PC-3 (cell line): ENCODE measurements at places on chromosomes 2 and 18.

GRCh38 chr2:71901466-71901865, 246.2 kb downstream of the CYP26B1 start:
- H3K27me3 ChIP-seq = peaks cover 7% of the 10 kb centered on the region; the same call in 1 of the 2 replicates
- peaks cover 29% of the 10 kb centered on the region for H3K4me1 ChIP-seq
- DNase-seq = peak; percentile 15
- H3K27ac ChIP-seq = no peak overlapping the region
- no peaks in the 10 kb centered on the region for H3K36me3 ChIP-seq

DNA sequence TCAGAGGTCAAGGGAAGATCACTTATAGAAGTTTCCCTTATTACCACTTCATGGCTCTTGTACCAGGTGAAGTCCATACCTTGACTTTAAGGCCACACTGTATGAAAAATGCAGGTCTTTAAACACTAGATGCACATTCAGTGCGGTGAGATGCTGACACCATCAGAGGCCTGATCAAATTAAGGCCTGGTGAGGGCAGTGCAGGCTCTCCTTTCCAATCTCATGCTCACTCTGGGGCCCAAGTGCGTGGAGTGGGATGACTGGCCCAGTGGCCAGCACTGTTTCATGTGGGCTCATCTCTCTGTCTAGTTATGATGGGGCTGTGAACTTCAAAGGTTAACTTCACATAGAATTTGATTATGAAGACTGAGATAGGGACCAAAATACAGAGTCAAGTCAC, 281.1 kb downstream of the SLC4A3 start:
- H3K4me3 ChIP-seq = no peak overlapping the region
- DNase-seq = peak; percentile 10
- no peaks in the 10 kb centered on the region for H3K4me1 ChIP-seq
- no peak overlapping the region for H3K27ac ChIP-seq

- peak; percentile 0 for DNase-seq
- H3K36me3 ChIP-seq = no peaks in the 10 kb centered on the region; the same call in 1 of the 2 replicates
- H3K27ac ChIP-seq = no peak overlapping the region
- no peak overlapping the region for H3K4me3 ChIP-seq
- no peaks in the 10 kb centered on the region for H3K4me1 ChIP-seq
These were observed 1.8 kb downstream of the SLC23A3 start for GRCh38 chr2:219167997-219168396.

DNA sequence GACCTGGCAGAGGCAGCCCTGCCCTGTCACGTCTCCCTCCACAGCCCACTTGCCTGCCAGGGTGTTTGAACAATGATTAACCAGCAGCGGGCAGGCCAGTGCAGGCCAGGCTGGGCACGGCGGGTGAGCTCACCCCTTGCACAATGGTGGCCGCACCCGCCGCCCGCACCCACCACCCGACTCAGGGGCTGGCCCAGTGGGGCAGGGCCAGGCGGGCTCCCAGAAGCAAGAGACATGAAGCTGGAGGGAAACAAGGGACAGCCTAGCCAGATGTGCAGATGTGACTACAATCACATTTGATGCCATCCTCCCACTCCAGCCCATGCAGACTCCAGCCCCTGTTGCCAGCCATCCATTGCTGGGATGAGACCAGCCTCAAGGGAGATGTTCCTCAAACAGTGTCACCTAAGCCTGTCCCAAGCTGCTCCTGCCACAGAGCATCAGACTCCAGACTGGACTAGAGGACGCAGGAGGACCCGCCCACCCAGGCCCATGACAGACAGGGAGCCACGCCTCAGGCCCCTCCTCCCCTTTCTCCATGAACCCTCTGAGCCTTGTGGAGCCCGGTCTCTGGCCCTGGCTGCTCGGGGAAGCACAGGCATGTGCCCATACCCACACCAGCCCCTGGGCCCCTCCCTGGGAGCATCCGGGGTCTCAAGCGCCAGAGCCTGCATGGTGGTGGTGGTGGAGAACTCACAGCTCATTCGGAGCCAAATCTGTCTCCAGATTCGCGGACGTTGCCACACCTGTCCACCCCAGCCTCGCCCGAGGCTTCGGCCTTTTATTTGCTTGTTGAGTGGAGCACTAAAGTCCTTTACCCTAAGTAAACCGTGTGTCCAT, 45.0 kb downstream of the SDC1 start:
- no peaks in the 10 kb centered on the region for H3K36me3 ChIP-seq
- H3K4me1 ChIP-seq = peaks cover 49% of the 10 kb centered on the region
- peak overlapping the region; percentile 68 for H3K27ac ChIP-seq
- no peaks in the 10 kb centered on the region for H3K27me3 ChIP-seq
- DNase-seq = peak; percentile 78
- H3K4me3 ChIP-seq = no peak overlapping the region

DNA sequence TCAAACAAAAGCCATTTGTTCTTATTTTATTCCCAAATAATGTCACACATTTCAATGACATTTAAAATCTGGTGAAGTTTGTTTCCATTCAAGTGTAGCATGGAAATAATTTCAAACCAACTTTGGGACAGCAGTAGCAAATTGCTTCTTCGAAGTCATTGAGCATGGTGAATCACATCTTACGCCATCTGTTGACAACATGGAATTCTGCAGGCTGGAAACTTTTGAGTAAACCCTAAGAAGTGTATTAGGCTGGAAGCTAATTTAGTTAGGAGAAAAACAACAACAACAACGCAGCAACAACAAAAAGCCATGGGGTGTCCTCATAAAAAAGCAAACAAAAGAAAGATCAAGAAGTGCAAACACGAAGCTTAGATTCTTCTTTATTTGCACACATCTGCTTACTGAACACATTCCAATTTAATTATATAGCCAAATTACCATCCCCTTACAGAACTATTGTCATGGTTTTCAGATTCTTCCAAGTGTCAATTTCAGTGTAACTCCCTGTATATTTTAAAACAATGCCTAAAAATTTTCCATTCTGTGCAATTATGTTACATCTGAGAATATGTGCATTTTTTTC, 659.0 kb upstream of the CDH7 start:
- peak; percentile 69 for DNase-seq
- no peaks in the 10 kb centered on the region for H3K4me1 ChIP-seq
- no peak overlapping the region for H3K27ac ChIP-seq
- no peaks in the 10 kb centered on the region for H3K36me3 ChIP-seq

- H3K4me1 ChIP-seq = peaks cover 31% of the 10 kb centered on the region
- peak overlapping the region; percentile 46 for H3K27ac ChIP-seq
- 0 out of 2 replicates have a peak overlapping the region, but pooled peaks have one; percentile 9 for H3K4me3 ChIP-seq
- H3K36me3 ChIP-seq = no peaks in the 10 kb centered on the region
- DNase-seq = peak; percentile 90
- no peaks in the 10 kb centered on the region for H3K27me3 ChIP-seq
These were observed 40.6 kb upstream of the MAP2 start for GRCh38 chr2:209383212-209383611.

DNA sequence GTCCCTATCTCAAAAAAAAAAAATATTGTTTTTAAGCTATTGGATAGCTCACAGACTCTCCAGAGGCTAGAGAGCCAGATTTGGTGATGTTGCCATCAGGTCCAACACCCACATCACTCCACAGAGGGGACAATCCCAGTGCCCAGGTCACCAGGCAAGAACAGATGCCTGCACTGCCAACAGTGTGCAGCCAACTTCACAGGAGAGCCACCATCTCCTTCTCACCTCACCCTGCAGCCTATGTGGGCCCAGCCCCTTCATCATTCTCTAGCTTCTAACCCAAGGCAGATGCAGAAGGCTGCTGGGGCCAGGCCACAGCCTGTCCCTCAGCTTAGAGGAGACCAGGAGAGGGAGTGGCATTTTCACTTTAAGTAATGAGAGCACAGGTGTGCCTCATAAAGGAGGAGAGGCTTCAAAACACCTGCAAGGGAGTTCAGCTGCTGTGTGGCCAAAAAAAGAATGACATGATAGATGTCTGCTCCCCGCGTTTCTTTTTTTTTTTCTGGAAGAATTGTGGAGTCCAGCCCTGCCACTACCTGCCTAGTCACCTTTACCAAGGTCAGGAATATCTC, 98.0 kb upstream of the ZSWIM2 start:
- no peak overlapping the region for H3K4me3 ChIP-seq
- H3K27me3 ChIP-seq = no peaks in the 10 kb centered on the region
- H3K4me1 ChIP-seq = peaks cover 19% of the 10 kb centered on the region
- H3K27ac ChIP-seq = no peak overlapping the region
- no peaks in the 10 kb centered on the region for H3K36me3 ChIP-seq

DNA sequence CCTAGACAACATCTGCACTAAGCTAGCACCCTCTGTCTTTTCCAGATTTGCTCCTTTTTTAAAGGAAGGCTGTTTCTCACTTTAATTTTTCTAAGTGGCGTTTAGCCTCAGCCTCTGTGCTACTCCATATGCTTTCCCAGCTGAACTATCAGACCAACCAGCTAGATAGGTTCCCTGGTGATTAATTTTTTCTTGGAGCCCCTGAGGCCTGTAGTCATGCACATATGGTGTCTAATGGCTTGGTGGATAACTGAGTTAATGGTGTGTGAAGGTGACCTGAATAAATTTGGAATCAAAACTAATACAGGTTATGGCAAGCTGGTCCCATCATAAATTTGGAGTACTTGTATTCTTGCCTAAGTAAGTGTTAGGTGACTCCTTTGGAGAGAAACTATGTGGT, 135.5 kb downstream of the MGAT5 start:
- no peak overlapping the region for H3K27ac ChIP-seq
- 0 out of 2 replicates have a peak, but pooled peaks cover 3% of the 10 kb centered on the region for H3K36me3 ChIP-seq
- DNase-seq = no peak

GRCh38 chr2:79846878-79847277, 334.0 kb downstream of the CTNNA2 start:
- H3K27ac ChIP-seq = no peak overlapping the region
- H3K27me3 ChIP-seq = no peaks in the 10 kb centered on the region
- no peak overlapping the region for H3K4me3 ChIP-seq
- DNase-seq = no peak
- no peaks in the 10 kb centered on the region for H3K36me3 ChIP-seq

DNA sequence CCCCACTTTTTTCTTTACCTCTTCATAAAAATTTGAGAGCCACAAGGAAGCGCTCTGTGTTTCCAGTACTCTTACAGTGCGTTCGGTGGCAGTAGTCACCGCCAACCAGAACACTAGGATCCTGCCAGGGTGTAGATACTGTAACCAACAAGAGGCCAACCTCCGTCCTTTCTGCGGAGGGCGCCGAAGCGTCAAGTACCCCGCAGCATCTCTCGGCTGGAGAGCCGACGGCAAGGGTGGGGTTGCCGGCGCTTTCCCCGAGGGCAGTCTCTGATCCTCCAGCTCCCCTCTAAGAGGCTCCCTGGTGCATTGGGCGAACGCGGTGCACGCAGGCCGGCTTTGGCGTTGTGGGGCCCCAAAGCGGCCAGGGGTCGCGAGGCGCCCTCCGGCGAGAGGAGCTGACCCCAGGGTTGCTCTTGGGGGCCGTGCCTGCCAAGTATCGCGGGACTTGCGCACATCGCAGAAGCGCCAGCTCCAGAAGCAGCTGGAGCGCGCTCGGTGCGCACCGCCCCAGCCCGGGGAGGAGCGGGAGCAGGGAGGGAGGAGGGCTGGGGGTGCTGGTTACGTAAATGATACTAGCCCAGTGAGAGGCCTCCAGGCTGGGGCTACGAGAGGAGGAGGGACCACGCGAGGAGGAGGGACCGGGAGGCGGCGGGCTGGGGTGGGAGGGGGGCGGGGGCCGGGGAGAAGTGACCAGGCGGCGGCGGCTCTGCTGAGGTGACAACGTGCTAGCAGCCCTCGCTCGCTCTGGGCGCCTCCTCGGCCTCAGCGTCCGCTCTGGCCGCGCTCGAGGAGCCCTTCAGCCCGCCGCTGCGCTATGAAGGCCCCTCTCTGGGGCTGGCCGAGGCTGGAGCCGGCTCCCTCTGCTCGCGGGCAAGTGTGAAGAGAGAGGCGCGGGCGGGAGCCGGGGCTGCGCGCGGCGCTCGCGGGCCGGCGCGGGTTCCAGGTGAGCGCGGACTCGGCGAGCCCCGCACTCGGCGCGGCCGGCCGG, at the start of gene GALNT13:
Gene GALNT13, plus strand, starts transcription at position 692 of the 991 bp plus-strand sequence.
- H3K27me3 ChIP-seq = peaks cover 11% of the 10 kb centered on the region; the same call in 1 of the 2 replicates
- no peaks in the 10 kb centered on the region for H3K4me1 ChIP-seq
- peak; percentile 45 for DNase-seq

- no peak for DNase-seq
- H3K27ac ChIP-seq = no peak overlapping the region
- no peaks in the 10 kb centered on the region for H3K36me3 ChIP-seq
- peaks cover 27% of the 10 kb centered on the region for H3K27me3 ChIP-seq
These were observed 77.6 kb upstream of the RAB6C start for GRCh38 chr2:129901754-129902415.

DNA sequence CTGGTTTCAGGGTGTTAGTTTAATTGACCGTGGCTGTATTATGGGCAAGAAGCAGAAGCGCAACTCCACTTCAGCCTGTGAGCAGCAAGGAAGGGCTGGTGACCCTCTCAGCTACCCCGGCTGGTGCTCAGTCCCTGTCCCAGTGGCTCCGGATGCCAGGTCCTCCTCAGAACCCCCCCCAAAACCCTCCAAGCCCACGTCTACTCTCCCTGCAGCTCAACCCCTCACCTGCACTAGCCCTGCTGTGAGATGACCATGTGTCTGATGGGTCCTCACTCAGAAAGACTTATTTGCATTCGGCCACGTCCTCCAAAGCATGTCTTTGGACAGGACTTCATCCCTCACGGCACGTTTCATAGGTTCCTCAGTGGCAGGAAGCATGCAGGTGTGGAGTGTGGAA, 119.7 kb upstream of the ALKAL2 start:
- H3K27me3 ChIP-seq = peaks cover 6% of the 10 kb centered on the region
- no peak overlapping the region for H3K4me3 ChIP-seq
- H3K36me3 ChIP-seq = no peaks in the 10 kb centered on the region

DNA sequence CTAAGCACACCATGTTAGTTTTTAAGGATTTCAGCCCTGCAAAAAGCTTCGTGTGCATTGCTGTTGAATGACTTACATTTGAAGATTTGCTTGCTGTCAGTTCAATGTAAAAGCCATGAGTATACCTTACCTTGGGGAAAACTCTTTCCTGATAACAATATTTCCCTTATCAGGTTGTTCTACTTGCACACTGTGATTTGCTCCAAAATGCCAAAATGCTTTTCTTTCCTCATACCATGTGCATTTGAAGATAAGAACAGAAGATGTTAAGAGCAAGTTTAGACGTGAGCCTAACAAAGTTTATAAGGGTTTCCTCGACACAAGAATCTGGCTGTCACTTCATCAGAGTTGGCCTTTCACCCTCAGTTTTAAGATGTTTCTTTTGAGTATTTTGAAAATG, 57.6 kb downstream of the SCN1A start:
- no peak overlapping the region for H3K4me3 ChIP-seq
- no peak for DNase-seq
- H3K27ac ChIP-seq = no peak overlapping the region
- H3K4me1 ChIP-seq = no peaks in the 10 kb centered on the region
- H3K36me3 ChIP-seq = no peaks in the 10 kb centered on the region

DNA sequence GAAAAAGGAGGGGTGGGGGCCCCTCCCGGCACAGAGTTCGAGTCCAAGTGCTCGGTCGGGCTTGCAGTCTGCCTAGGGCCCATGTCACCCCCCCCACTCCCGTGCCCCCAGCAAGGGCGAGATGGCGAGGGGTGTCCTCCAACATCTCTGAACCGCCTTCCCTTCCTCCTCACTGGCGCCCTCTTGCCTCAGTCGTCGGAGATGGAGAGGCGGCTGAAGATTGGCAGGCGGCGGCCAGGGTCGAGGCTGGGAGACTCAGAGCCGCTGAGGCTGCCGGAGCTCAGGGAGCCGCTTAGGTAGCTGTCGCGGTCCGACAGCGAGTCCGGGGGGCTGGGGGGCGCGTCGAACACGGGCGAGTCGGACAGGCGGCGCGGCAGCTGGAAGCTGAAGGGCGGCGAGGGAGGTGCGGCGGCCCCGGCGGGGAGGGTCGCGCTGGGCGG, 2.3 kb downstream of the ZFP36L2 start:
- peak; percentile 69 for DNase-seq
- no peaks in the 10 kb centered on the region for H3K27me3 ChIP-seq
- peaks cover 49% of the 10 kb centered on the region for H3K4me1 ChIP-seq
- H3K36me3 ChIP-seq = peaks cover 30% of the 10 kb centered on the region
